ENCODE measurements at places on chromosomes 3 and 15.

GRCh38 chr3:125037498-125038150 lies 18.2 kb downstream of the HEG1 start:
- no peak for DNase-seq

- no peak for DNase-seq
These were observed 4.5 kb upstream of the SLCO2A1 start for GRCh38 chr3:134034005-134034785.

DNA sequence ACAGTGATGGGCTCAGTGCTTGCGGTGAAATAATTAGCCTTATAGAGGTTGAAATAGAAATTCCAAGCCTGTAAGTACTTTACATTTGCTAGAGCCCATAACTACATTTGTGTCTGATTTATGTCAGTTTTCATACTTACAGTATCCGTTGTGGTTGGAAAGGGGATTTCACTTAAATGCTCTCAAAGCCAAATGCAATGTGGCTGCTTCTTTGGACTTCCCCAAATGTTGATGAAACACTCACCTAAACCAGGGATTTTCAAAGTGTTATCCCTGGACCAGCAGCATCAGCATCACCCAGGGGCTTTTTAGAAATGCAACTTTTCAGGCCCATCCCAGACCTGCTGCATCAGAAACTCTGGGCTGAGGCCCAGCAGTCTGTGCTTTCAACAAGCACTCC lies 378.7 kb downstream of the MCTP2 start:
- DNase-seq: no peak

- DNase-seq: no peak
These were observed 30.2 kb downstream of the FAM174B start for GRCh38 chr15:92625251-92625980.

DNA sequence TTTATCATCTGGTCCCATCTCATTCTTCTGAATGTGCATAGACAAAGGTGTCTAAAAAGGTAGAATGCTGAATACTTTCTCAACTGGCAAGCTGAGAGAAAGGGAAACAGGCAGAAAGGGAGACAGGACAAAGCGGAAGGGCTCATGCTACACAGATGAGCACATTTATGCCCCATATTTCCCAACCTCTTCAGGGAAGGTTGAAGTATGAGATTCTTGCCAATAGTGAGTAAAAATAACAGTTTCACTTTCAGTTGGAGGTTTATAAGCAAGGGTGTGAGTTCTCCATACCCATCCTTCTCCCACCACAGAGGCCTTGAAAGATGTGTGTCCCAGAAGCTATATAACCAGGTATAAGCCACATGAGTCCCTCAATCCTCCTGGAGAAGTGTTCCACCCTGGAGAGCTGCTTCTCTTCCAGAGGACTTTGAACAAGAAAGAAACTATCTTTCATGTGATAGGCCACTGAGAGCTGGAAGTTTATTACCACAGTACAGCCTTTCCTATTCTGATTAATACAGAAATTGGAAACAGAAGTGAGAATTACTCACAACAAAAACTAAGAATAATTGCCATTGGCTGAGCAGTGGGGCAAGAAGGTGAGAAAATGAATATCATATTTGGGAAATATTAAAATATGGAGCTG lies 709.4 kb upstream of the NR2F2 start:
- no peak for DNase-seq

DNA sequence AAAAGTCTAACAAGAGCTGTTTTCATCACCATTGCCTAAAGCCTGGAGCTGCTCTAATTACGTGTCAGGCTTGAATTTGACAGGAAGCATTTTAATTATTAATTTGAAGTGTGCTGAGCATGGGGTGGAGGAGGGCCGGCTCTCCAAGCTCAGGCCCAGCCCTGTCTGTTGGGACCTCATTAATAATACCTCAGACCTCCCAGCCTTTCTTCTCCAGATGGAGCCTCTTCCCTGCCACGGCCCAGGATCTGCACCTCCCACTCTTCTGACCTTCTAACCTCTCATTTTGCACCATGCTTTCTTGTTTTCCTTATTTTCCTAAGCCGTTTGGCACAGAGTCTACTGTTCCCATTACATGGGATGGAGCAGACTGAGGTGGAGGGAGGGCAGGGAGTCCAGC lies 30.0 kb downstream of the INSYN1 start:
- no peak for DNase-seq
